Activated CD4-positive, alpha-beta T cell treated with anti-CD3 and anti-CD28 coated beads, Interleukin-2, Interleukin-6, amounts not matched to agents 100 ng/mL and 50 ng/mL, durations not matched to agents 16 hours and 8 hours (primary cell): ENCODE measurements at places on chromosomes 13 and 19.

DNA sequence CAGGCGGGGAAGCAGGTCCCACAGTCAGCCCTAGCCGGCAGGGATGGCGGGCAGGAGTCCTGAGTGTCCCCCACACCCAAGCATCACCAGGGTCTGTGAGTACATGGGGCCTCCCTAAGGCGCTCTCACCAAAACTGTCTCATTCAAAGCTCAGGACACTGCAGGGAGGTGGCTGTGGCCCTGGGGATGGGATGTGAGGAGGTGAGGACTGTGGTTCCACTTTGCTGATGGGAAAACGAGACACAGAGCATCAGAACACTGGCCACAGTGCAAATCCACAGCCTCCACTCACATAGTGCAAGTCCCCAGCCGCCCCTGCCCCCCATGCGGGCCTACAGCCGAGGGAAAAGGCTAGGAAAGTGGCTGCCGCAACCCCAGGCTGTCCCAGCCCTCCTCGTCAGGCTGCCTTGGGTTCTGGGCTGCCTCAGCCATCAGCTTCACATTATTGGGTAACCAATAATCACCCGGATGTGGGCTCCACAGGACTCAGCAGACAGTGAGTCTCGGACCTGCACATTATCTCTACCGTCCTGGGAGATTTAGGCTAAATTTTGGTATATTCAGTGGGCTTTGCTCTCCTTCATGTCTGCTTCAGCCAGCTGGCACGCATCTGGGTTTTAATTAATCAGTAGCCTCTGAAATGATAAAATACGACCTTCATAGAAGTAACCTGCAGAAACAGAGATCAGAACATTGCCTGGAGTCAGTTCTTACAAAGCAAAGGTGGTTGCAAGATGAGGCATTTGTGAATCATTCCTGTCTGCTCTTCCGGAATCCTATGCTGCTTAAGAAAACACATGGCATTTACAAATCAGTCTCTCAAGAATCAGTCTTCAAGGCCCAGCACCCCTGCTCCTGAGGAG, 77.0 kb downstream of the SOX1 start:
- no peak for DNase-seq

GRCh38 chr13:110835721-110836604, 78.9 kb downstream of the ANKRD10 start:
- DNase-seq = no peak

- no peak for DNase-seq
Measured at GRCh38 chr13:56201834-56202233, 938.9 kb upstream of the PRR20A start.

DNA sequence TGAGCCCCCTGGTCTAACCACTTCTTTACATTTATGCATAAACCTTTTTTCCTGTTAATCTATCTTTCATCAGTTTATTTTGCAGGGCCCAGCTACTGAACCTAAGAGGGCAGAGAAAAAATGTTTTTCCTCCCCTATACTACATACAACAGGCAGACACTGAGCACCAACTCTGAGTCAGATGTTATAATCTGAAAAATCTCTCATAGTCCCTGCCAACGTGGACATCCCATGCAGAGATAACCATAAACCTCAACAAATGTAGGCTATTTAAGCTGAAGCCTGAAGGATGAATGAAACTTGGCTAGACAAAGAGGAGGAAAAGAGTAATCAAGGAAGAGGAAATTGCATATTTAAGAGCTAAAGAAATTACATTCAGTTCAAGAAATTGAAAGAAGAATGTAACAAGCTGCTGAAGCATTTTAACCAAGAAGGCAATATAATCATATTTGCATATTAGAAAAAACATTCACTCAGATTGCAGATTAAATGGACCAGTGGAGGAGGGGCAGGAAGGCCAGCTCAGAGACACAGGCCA, 2.6 kb downstream of the NEK3 start:
- DNase-seq = no peak
